CD4-positive, alpha-beta T cell treated with Interleukin-15 for 4 hours (primary cell): ENCODE measurements at places on chromosomes 6 and 20.

- no peak for DNase-seq
Measured at GRCh38 chr6:73250016-73250415, 13.0 kb downstream of the KHDC1 start.

- no peak for DNase-seq
Measured at GRCh38 chr20:41577129-41578009, 40.8 kb downstream of the CHD6 start.

- DNase-seq = no peak
Measured at GRCh38 chr6:138785079-138785478, 10.8 kb upstream of the ECT2L start.

GRCh38 chr6:1958257-1958656 lies 287.1 kb downstream of the GMDS start:
- DNase-seq = no peak

DNA sequence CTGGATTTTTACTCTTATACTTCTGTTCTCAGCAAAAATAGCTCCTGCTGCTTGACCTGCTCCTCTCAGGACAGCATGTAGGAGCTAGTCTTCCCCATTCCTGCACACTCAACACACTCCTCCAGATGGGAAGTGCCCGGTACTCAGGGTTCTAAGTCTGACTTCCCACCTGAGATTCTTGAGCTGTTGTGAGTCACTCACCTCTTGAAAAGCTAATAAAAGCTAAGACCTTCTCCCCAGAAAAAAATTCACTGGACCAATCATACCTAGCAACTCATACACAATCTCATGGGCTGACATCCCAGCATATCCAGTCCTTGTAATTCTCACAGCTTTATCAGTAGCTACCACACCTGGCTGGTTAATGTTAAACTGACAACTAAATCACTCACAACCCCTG lies 53.5 kb downstream of the TRPC4AP start:
- no peak for DNase-seq

GRCh38 chr6:7992002-7992815 lies 72.0 kb downstream of the BLOC1S5 start:
- DNase-seq = no peak

- DNase-seq = no peak
Measured at GRCh38 chr6:155881826-155882526, 426.3 kb upstream of the NOX3 start.

- no peak for DNase-seq
Measured at GRCh38 chr6:29694637-29695036, 13.7 kb upstream of the ZFP57 start.

DNA sequence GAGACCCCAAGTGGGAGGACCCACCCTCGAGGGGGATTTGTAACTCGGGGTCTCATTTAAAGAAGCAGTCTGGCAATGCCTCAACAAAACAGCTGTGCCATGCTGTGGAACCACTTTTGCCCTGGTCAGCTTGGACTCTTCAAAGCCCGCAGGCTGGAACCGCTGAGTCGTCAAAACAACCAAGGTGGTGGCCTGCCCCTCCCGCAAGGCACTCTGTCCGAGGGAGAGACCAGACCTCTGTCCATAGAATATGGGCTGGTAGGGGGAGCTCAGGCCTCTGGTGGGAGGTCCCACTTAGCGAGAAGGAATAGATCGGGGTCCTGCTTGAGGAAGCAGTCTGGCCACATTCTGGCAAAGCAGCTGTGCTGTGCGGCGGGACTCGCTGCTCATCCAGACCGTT lies 208.1 kb downstream of the BCKDHB start:
- DNase-seq = no peak

DNA sequence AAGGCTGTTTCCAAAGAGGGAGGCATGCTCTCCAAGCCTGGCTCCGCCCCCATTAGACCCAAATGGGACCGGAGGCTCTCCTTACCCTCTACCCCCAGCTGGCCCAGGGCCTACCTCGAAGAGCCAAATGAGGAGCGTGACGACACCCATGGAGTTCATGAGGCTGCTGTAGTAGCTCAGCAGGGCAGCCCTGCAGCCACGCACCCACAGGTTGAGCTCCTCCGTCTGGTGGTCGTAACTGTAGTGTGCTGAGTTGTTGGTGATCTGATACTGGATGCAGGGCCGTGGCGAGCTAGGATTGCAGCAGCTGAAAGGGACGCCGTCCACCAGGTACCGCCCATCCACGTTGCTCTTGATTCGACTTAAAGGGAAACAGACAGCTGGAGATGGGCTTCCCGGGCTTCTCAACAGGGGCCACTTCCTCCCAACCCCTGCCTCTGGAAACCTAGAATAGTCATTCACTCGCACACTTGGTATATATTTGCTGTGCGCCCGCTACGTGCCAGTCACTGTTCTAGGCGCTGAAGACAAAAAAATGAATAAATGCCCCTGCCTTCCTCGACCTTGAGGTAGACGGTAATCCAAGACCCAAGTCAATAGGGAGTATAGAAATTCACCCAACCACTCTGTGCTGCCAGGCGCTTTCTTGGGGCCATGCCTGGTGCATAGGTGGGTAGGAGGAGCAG lies 18.0 kb downstream of the PRPH2 start:
- no peak for DNase-seq

DNA sequence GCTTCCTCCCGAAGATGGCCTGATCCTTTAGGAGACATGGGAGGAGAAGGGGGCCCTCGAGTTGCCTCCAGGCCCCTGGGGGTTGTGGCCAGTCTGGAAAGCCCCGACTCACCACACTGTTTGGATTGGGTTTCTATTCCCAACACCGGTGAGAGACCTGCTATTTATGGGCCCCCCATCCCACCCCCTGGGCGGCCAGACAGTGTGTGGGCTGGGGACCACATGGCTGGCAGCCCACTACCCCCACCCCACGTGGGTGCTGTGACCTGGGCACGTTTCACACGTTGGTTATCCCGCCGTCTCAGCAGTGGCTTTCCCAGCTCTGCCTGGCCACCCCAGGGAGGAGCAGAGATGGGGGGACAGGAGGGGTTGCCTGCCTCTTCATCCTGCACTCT lies 116.1 kb downstream of the VEGFA start:
- no peak for DNase-seq

GRCh38 chr6:56250266-56250665 lies 2.9 kb upstream of the COL21A1 start:
- no peak for DNase-seq

- peak; percentile 76 for DNase-seq
Measured at GRCh38 chr6:158220786-158221442, 52.8 kb downstream of the GTF2H5 start.

DNA sequence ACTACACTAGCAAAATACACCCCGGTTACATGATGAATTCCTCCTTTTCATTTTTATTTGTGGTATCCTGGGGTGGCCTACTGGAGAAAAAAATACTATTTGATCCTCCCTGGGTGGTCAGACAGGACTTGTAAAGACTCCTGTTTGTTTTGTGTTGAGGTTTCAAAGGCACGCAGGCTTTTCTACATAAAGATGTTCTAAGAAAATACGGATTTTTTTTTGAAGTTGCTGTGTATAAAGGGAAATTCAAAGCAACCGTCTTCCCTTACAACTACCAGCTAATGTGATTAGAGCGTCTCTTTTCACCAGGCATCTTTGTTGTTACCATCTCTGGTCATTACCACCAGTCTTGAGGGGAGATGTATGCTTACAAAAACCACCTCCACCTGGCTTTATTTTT lies 187.1 kb downstream of the SOX4 start:
- no peak for DNase-seq

DNA sequence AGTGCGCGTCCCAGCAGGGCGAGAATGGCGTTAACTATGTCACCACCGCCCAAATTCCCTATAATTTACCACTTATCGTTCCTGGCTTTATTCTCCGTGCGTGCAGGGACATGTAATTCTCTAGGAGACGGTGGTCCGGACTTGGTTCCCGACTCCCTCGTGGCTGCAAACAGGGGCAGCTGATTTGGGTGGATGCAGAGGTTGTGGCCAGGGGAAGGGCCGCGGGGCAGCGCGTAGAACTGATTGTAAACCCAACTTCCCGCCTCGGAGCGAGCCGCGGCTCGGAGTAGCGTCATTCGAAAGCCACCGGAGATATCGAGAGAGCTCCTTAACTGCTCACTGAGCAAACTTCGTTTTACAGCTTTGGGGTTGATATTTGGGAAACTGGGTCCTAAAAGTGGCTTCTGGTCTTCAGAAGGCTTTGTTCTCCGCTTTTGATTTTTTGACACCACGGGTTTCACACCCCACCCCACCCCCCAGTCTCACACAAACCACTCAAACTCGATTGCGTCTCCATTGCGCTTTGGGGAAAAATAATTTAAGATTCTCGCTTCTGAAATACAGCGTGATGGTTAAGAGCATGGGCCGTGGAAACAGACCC lies 17.5 kb upstream of the ZSCAN9 start:
- DNase-seq = no peak

DNA sequence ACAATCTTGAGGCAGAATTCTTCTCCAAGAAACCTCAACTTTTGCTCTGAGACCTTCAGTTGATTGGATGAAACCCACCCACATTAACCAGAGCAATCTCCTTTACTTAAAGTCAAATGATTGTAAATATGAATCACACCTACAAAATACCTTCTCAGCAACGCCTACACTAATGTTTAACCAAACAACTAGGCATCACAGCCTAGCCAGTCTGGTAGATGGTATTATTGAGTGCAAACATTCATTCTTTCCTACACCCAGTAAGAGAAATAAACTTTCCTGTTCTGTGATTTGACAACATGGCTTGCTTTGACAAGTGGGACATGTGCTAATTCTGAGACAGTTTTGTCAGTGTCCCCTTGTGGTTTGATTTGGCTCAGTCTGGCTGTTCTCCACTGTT lies 252.2 kb downstream of the HACE1 start:
- no peak for DNase-seq

DNA sequence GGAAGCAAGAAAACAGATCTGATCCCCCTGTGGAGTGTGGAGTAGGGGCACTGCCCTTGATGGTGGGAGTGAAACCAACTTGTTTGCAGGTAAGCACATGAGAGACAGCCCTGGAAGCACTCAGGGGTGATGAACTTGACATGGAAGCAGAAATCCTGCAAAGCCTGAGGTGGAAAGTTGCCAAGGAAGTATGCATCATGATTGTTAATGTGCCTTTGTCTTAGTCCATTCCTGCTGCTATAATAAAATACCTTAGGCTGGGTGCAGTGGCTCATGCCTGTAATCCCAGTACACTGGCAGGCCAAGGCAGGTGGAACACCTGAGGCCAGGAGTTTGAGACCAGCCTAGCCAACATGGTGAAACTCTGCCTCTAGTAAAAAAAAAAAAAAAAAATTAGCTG lies 40.2 kb upstream of the IFNGR1 start:
- DNase-seq = no peak

DNA sequence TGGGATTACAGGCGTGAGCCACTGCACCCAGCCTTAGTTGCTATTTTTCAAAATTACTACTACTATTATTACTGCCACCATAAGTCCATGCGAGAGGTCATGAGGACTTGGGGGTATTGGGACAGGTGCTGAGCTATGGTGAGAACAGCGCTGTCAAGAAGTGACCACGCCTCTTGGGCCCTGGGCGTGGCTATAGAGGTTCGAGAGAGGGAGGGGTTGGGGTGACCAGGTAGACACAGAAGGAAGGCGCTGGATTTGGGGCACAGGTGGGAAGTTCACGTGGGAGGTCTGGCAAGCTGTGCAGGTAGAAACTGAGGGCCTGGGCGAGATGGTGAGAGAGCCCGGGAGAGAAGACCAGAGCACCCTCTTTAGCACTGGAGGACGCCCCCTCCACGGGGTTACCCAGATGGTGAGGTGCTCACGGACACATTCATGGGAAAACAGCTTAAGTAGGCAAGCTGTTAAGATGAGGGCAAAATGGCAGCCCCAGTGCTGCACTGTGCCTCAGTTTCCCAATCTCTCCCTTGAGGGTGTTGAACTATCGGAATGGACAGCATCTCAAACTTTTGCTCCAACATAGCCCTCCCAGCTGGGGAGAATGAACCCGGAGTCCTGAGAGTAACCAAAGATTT lies 61.0 kb downstream of the RAB44 start:
- DNase-seq = no peak

- DNase-seq = no peak
Measured at GRCh38 chr6:24504287-24504648, 9.5 kb downstream of the ALDH5A1 start.

- DNase-seq = no peak
Measured at GRCh38 chr20:63446216-63447024, 26.0 kb downstream of the KCNQ2 start.
